Stimulated activated CD4-positive, alpha-beta T cell treated with anti-CD3 and anti-CD28 coated beads, Interleukin-1b, Interleukin-23, amount 100 ng/mL, for 48 hours (primary cell): ENCODE measurements at places on chromosomes 1 and 21.

DNA sequence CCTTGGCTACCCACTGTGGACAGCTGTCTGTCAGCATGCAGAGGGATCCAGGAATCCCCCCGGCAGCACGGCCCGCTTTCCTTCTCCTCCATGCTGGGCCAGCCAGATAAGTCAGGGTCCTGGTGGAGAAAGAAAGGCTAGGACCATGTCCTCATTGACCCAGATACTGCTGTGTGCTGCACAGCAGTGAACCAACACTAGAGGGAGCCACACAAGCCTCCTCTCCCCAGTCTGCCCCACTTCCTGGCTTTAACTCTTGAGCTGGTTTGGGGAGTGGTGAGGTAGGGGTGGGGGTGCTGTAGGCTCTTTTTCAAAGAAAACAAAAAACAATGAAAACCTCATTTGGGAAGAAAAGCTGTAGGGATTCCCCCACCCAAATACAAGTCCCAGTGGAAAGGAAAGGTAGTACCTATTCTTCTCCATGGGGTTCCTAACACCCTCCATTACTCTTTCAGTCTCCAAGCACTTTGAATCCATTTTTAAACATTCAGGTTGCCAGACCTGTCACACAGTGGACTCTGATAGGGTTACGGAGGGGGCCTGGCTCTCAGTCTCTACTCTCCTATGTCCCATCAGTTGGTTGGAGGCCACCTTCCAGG is 84.9 kb upstream of the CD1D start:
- DNase-seq: peak; percentile 31

DNA sequence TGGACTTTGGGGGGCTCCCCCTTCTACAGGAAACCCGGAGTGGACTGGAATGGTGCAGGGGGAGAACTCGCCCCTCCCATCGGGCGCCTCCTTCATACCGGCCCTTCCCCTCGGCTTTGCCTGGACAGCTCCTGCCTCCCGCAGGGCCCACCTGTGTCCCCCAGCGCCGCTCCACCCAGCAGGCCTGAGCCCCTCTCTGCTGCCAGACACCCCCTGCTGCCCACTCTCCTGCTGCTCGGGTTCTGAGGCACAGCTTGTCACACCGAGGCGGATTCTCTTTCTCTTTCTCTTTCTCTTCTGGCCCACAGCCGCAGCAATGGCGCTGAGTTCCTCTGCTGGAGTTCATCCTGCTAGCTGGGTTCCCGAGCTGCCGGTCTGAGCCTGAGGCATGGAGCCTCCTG is at the start of gene TNFRSF14:
TSS of gene TNFRSF14 (plus strand) at position 95 of the 401 bp plus-strand sequence. CDS start at position 389, 294 bp downstream.
- DNase-seq: peak; percentile 68

- no peak for DNase-seq
Measured at GRCh38 chr1:197915260-197915861, 1.8 kb upstream of the LHX9 start.

DNA sequence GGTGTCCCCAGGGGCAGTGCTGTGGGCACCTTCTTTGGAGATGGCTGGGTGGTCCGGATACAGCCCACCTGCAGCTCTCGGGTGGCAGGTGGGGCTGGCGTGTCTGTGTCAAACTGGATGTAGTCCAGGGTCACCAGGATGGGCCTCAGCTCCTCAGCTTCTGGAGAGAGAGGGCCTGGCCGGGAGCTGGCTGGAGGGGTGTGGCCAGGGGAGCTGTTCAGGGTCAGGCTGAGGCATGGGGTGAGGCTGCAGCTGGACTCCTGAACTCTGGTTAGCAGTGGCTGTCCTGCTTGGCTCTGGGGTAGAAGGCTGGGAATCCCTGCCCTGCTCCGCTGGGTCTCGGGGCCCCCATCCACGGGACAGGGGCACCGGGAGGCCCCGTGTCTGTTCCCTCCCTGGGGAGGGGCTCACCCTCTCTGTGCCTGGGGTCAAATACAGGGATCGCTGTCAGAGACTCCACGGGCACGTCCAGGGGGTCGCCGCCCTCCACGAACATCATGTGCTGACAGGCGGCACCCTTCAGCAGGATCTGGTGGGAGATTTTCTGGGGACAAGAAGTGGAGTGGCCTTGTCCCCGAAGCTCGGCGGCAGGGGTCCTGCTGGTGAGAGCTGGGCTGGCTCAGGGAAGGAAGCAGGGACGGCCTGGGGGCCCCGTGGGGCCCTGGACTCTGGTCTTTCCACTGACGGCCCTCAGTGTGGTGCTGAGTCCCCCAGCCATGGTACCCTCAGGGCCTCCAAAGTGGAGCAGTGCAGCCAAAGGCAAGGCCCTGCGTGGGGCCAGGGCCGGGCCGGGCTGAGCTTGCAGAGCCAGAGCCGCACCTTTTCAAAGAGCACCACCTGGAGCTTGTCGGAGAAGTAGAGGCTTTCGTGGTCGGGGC is 4.1 kb upstream of the TMEM52 start:
- DNase-seq: no peak

- no peak for DNase-seq
Measured at GRCh38 chr1:15279576-15280230, 32.7 kb downstream of the FHAD1 start.

GRCh38 chr1:175656416-175656815 is 87.0 kb downstream of the TNR start:
- no peak for DNase-seq

GRCh38 chr1:22444856-22445255 is 6.8 kb upstream of the ZBTB40 start:
- DNase-seq: no peak

GRCh38 chr1:38872401-38873026 is 634 bp downstream of the MYCBP start:
- peak; percentile 27 for DNase-seq

GRCh38 chr1:58045094-58045705 is 501.3 kb downstream of the OMA1 start:
- no peak for DNase-seq

GRCh38 chr1:98176936-98177335 is 256.1 kb upstream of the DPYD start:
- DNase-seq: no peak

DNA sequence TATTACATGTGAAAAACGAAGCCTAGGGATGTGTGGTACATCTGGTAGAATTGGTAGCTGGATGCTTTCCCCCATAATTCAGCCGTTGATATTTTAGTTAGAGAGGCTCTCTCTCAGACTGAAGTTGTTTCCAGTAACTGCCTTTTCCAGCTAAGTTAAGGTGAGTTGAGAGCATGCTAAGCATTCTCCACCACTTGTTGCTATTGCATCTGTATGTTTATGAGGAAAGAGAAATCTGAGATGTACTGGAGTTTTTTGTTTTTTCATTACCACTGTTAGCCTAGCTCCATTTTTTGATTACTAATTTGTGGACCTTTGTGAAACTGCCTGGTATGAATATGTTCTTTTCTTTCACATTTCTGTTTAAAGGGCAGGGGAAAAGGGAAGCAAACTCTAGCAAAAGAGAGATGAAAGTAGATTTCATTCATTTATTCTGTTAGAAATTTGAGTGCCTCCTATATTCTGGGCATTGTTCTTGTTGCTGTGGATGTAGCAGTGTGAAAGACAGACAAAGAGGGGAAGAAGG is 189.9 kb upstream of the CACYBP start:
- no peak for DNase-seq

DNA sequence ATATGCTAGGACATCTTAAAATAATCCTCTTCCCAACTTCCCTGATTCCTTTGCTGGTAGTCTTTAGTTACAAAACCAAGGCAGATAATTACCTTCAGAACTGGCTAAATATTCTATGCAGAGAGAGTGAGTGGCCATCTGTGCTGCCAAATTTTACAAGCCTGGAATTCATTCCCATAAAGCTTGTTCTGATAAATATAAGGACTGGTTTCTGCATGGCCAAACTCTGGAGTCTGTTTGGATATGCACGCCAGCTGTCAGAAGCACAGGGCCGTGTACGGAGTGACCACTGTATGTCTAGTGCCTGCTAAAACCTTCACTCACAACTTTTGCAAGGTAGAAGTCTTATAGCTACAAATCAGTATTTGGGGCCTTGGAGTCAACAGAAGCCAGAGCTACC is 66.5 kb upstream of the RAVER2 start:
- DNase-seq: no peak

DNA sequence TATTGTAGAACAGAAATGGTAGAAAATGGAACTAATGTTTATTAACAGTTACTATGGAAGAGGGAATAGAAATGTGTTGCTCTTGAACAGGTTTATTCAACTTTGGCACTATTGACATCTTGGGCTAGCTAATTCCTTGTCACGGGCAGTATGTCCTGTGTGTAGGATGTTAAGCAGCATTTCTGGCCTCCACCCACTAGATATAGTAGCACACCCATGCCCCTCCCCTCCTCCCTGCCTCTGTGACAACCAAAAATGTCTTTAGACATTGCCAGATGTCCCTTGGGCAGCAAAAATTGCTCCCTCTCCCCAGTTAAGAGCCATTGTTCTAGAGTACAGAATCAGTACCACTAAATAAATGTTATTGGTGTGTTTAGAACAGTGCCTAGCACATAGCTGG is 91.4 kb upstream of the TPTE start:
- no peak for DNase-seq

- DNase-seq: no peak
Measured at GRCh38 chr1:29352719-29353420, 116.5 kb downstream of the PTPRU start.

DNA sequence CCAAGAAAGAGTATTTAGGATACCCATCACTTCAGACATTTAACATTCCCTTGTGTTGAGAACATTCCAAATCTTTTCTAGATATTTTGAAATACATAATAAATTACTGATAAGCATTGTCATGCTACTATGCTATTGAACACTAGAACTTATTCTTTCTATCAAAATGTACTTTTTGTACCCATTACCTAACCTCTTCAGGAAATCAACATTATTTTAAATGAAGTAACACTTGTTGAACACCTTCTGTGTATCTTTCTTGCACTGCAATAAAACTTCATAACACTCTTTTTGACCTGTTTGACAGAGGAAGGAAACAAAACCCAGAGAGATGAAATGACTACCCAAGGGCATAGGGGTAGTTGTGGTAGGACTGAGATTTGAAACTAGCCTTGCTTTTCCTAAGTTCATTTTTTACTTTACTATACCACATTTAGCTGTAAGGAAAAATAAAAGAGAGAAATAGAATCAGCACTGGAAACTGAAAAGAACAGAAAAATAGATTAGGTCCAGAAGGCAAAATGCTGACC is 99.4 kb downstream of the UCHL5 start:
- DNase-seq: no peak

DNA sequence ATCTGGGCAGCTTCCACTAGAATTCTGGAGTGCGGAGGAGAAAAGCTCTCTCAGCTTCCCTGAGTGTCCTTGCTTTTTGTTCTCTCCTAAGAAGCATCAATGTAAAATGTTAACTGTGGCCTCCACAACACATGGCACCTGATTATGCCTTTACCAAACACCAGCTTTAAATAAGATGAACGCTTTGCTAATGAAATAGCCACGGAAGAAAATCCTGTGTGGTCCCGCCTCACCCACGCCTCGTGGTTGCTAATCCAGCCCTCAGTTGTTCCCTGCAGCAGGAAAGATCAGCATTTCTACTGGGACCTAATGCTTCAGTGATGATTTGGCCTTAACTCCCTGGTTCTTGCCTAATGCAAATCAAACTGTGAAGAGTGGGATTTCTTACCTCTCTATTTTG is 1.8 kb upstream of the ERG start:
- DNase-seq: no peak

GRCh38 chr1:36306210-36306901 is at the start of gene SH3D21:
Gene SH3D21 (plus strand): TSS chr1:36306368. CDS start chr1:36306421, 53 bp downstream.
- DNase-seq: peak; percentile 61

- DNase-seq: no peak
Measured at GRCh38 chr1:117828201-117828600, 101.2 kb downstream of the GDAP2 start.

DNA sequence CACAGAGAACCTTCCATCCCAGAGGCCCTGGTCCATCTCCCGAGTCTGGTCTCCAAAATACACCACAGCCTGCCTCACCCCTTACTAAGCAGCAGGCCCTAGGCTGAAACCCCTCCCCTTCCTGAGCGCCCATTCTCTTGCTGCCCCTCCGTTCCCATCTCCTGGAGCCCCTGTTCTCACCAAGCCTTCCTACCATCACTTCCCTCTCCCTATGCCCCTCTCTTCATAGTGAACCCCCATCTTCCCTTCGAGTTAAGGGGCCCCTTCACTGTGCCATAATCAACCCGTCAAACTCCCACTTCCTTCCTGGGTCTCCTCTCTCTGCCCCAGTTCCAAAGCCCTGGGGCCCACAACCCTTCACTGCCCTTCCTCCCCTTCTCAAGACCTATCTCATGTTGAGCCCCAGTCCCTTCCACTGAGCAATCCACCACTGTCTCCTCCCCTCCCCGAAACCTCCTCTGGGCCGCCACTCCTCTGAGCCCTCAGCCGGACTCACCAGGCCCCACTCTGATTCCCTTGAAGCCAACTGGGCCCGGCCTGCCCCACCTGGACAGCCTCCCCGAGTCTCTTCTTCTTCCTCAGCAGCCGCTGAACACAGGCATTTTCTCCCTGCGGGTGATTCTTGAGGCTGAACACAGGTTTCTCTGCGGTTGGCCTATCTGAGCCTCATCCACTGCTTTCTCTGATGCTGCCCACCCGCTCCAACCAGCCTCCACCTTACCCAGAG is 42.2 kb upstream of the WASF2 start:
- DNase-seq: no peak

DNA sequence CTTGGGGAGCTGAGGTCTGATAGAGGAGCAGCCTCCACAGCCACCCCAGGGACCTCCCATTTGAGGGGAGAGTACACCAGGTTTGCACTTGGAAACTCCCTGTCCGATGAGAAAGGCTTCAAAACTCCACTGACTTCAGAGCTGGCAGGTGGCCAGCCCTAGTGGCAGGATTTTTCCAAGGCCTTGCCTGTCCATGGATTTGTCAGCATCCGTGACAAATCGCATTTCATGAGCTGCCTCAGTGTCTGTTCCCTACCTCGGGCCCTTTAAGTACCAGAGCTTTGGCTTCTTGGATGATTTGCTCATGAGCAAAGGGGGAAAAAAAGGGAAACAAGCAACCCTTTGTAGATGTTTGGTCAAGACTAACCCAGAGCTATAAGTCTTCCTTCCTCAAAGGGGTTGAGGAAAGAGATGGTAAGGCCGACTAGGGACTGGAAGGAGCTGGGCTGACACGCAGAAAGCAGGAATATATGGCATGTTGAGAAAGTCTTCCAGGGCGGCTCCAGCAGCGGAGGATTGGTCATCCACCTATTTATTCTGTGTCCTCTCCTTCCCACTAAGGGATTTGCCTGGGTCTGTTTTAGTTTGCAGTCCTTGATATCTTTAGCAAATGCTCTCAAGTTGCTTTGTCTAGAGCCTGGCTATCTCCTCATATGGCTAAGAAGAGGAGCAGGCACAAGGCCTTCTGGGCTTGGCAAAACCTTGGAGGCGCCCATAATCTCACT is 2.7 kb upstream of the HSPG2 start:
- no peak for DNase-seq

DNA sequence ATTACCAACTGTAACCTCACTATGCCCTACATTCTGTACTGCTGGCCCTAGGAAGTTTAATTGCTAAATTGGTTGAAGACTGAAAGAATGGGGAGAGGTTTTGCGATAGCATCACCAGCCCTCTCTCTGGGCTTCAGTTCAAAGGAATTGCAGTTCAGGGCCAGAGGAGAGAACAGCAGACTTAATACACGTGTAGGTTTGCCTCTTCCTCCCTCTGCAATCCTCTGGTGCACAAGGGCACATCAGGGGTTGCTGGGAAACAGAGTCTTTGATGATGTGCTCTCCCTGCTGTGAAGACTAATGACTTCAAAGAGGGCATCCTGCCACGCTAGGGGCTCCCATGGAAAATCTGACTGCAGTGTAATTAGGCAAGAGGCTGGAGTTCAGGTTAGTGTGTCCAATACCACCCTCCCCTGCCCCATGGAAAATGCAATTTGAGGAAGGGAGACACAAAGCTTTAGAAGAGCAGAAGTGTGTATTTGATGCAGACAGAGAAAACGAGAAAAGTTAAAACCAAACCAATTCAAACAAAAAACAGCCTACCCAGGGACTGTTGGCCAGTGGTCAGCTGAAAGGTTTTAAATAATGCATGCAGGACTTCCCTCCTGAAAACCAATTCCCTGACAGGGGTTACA is 167.9 kb downstream of the ASTN1 start:
- no peak for DNase-seq
